ENCODE measurements at places on chromosomes 13 and 19.

DNA sequence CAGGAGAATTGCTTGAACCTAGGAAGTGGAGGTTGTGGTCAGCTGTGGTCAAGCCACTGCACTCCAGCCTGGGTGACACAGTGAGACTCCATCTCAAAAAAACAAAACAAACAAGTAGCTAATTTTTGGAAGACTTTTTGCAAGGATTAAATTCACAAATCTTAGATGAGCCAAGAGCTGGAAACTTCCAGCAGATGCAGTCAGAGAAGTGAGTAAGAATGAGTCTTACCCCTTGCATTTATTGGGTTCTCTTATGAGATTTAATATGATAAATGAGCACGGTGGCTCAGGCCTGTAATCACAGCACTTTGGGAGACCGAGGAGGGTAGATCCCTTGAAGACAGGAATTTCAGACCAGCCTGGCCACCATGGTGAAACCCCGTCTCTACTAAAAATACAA is 44.9 kb upstream of the NBEA start:
- DNase-seq = no peak

DNA sequence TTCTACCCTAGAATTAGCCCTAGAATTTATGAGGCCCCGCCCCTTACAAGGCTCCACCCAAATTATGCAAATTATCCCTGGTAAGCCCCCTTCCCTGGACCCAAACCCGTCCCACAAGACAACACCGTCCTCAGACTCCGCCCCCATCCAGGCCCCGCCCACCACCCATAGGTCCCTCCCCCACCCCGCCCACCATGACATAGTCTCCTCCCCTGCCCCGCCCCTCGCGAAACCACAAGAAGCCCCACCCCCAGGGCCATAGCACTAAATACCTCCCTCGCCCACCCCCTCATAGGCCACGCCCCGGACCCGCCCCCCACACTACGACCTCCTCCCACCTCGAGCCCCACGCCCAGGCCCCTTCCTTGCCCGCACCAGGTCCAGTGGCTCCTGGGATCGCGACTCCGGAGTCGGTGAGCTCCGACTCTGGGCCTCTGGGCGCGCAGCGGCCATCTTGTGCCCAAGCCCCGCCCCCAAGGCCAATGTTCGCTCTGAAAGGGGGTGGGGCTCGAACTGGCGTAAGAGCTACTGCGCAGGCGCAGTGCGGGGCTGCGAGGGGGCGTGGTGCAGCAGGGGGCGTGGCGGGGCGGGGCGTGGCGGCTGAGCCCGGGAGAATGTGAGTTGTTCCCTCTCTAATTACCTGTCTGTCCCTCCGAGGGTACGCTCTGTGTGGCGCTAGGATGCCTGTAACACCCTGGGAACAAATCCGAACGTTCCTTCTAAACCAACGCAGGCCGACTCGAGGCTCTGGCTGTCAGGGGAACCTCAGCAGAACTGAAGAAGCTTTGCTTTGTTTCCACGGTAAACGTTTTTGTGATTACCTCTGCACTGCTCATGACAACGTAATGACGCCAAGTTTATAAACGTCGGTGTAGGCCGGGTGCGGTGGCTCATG is at the start of gene ZNF784:
Gene ZNF784, minus strand, starts transcription at position 458 of the 895 bp plus-strand sequence. Its CDS starts 5 bp downstream, at position 453.
- DNase-seq = peak; percentile 93

GRCh38 chr13:65744836-65745235 is 1485.3 kb downstream of the PCDH9 start:
- DNase-seq = no peak

GRCh38 chr13:74784959-74785358 is 650.8 kb upstream of the KLF12 start:
- DNase-seq = no peak

DNA sequence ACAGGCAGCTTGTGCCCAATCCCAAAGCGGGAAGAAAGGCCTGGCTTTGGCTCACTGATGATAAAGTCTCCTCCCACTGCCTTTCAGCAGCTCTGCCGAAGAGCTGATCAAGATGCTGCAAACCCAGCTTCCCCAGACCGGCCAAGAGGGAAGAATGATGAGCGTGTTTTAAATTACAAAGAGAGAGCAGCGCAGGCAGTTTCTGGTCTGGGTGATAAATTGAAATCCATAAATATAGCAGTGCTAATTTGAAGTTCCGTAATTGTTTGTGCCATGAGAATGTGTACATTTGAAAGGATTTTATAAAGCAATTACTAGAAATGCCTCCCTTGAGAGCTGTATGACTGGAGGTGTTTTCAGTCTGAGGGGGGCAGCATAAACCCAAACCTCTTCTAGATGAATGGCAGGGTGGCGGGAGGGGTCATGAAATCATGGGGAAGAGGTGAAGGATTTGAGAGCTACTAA is 171.8 kb downstream of the STK24 start:
- DNase-seq = no peak

All from activated CD8-positive, alpha-beta memory T cell treated with anti-CD3 and anti-CD28 coated beads, Interleukin-2, amount 50 U/mL, for 4 hours (primary cell).